ENCODE measurements at places on chromosomes 12 and 14.

DNA sequence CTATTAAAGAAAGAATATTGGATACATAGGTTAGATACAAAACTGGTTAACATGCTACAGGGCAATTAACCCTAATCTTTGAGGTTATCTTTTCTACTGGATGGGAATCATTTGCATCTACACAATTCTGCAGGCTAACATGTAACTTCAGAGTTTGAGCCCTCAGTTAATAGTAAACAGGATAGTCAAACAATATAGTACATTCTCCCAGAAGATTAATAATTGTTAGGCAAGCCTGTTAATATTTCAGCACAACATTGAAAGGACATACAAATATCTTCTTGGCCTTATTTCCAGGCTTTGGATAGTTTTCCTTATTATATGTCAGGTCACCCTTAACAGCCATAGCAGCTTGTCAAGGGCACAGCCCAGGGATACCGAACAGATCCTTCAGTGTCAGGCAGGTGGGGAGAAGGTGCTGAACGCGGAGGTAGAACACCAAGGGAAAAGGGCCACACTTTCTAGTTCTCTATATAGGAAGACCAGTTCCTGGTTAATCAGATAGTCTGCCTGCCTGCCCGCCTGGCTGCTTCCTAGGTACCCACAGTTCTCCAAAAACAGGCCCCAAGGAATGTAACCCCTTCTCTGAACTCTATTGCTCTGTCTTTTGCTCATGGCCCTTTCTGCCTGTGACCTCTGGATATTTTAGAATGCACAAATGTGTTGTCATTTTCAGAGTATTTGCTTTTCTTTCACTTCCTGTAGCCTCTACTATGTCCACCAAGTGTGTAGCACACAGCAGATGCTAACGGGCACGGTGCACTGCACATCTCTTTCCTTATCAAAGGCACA, 256.0 kb downstream of the PCNX1 start:
- DNase-seq: no peak

- no peak for DNase-seq
These were observed 76.5 kb downstream of the FOXN3 start for GRCh38 chr14:89340200-89341181.

DNA sequence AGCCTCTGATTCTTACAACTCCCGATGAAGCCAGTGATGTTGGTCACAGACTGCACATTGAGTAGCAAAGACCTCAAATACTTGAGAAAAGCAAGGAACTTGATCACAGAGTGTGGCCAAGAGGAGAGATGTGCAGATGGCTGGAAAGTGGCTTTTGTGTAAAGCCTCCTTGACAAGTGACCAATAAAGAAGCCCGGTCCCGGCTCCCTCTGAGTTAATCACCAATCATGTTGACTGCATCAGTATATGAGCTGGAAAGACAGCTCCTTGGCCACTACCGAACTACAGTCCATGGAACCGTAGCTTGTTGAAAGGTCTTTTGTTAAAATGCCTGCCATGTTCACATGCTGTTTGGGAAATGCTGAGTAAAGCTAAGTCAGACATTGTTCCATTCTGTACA, 23.7 kb upstream of the SERPINA6 start:
- DNase-seq: no peak

GRCh38 chr14:54769951-54770863, 132.4 kb downstream of the GCH1 start:
- DNase-seq: no peak

DNA sequence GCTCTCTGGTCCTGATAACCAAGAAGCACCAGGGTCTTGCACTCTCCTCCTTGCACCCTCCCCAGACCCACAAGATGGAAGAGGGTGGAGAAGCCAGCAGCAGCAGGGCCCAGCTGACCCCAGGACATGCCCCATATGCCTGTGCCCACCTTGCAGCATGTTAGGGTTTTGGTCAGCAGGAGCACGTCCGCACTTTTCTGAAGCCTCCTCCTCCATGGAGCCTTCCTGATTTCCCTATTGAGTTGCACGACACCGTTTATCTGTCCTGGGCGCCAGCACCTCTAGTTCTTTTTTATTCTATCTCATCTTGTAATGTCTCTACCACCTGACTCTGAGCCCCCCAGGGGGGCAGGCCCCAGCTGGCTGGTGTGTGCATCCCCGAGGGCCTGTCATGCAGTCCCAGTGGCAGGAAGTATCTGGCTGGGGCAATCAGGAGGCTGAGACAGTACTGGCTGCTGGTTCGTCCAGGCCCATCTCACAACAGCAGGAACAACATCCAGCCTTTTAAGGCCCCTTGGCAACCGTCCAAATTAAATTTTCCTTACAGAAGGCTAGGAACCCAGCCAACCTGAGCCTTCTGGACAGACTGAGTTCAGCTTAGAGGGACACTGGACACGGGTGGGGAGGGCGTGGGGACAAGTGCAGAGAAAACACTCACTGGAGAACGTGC, 39.6 kb downstream of the CCDC85C start:
- no peak for DNase-seq

GRCh38 chr14:102882226-102882906, 40.1 kb upstream of the AMN start:
- no peak for DNase-seq

DNA sequence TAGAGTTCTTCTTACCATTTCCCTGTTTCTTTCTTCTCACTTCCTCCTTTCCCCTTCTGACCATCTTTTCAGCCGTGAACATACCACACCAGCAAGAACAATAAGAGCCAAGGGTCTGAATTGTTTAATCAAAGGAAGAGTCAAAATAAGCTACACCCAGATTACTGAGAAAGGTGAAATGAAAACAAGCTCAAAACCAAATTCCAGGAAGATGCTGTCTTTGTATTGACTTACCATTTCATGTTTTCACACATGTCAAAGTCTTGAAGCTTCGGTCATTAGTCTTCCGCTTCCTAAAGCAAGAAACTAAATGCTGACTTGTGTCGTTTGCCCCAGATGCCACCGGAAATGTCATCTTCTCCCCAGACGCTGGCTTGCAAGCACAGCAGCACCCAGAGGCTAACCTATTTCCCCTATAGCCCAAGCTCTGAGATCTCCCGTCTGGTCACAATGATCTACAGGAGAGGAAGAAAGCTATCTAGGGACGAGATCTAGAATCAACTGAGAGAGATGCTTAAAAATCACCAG, 136.5 kb upstream of the AMIGO2 start:
- DNase-seq: no peak

GRCh38 chr12:52264435-52264825, 10.0 kb upstream of the KRT86 start:
- DNase-seq: no peak

GRCh38 chr14:67319142-67319541, 40.5 kb downstream of the ATP6V1D start:
- no peak for DNase-seq

DNA sequence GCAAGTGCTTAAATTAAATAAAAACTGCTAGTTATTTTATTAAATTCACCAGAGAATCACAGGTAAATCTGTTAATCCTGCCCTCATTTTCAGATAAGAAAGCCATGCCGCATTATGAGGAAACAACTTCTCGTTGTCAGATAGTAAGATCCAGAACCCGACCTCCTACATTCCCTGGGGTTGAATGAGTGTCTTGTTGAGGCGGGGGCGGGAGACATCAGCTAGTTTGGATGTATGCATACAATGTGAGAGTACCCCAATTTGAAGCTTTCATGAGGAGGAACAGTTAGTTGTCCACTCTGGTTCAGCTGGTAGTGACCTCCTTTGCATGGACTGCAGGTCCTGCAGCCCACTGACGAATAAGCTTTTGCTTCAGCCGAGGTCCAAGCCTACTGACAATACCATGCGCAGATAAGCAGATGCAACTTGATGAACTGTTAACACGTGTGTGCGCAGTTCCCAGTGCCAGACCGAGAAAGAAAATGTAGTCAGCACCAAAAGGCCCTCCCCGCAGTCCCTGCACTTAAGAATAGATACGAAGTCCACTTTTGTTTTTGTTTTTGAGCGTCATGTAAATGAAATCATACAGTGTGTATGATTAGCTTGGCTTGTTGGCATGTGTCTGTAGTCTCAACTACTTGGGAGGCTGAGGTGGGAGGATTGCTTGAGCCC, 34.9 kb downstream of the EVL start:
- no peak for DNase-seq

GRCh38 chr12:10179776-10180181, 947 bp downstream of the TMEM52B start:
- DNase-seq: no peak

- DNase-seq: no peak
These were observed 303.5 kb upstream of the NPAS3 start for GRCh38 chr14:32635061-32635719.

- no peak for DNase-seq
These were observed 61.7 kb upstream of the BCL2L14 start for GRCh38 chr12:12008931-12009611.

DNA sequence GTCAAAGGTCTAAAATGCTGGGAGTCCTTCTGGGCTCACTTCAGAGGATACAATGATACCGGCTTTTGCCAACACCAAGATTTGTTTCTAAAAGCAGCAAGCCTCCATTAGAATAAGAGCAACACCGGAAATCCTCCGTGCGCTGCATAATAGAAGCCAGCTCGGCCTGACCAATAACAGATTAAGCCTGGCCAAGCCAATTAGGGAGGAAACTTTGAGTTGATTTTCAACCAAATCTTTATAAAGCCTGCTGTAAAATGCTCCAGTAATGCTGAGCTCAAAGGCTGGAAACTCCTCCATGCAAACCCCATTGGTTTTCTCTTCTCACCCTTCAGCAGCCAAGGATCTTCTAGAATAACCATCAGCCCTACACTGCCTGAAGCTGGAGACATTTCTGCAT, 150.1 kb downstream of the NTF3 start:
- DNase-seq: no peak

- DNase-seq: no peak
These were observed 84.6 kb downstream of the ACACB start for GRCh38 chr12:109200825-109201495.

GRCh38 chr12:120094485-120094884, 22.1 kb downstream of the RAB35 start:
- no peak for DNase-seq

DNA sequence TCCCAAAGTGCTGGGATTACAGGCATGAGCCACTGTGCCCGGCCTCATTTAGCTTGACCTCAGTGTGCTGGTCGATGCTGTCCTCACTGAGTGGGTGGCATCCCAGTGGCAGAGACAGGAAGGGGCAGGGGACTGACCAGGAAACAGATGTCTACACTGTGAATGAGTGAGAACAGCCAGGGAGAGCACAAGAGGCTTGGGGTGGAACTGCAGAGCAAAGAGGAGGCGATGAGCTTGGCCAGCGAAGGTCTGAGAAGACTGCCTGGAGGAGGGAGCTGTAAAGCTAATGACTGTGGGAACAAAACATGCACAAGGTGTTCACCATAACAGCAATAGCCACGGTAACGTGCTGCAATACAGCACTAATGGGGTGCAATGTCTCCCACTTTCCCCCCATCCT, 57.2 kb upstream of the BEGAIN start:
- no peak for DNase-seq

DNA sequence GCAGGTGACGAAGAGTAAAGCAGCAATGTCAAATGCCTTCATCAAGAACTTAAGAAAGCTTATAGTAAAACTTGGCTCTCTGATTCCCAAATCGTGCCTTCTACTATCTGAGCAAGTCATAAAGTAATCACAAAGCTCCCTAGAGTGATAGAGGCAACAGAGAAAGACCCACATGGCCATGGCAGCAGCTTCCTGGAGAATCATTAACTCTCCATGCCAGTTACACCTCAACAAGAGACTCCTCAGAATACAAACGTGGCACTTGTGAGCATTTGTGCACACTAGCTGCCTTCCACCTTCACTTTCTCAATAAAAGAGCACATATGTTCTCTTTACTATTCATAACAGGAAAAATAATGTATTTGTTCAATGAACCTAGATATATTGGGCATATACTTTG, 48.0 kb downstream of the PLCZ1 start:
- no peak for DNase-seq

DNA sequence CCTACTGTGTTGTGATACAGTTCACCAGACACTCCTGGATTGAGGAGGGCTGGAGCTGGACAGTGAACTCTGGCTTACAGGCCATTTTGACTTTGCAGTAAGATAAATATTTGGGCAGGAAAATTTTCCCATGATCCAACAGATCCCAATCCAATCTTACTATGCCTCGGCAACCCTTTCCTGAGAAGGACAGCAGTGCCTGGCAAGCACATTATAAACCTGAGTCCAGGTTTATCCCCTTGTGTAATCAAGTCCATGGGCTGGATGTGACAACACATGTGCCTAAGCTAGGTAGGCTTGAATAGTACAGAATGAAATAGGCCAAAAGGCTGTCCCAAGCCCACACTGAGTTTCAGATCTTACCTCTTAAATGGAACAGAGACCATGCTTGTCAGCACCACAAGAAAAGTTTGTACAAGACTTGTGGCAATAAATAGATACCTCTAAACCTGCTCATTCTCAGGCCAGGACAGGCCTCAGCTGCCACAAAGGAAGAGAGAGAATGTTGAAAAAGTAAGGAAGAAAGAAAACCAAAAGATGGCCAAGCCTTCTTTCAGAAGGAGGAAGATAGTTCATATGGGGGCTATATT, 34.9 kb downstream of the CREBL2 start:
- DNase-seq: no peak

GRCh38 chr14:95541932-95542930, 7.4 kb downstream of the GLRX5 start:
- DNase-seq: no peak

- no peak for DNase-seq
These were observed 15.3 kb downstream of the TNFAIP2 start for GRCh38 chr14:103138301-103139131.

DNA sequence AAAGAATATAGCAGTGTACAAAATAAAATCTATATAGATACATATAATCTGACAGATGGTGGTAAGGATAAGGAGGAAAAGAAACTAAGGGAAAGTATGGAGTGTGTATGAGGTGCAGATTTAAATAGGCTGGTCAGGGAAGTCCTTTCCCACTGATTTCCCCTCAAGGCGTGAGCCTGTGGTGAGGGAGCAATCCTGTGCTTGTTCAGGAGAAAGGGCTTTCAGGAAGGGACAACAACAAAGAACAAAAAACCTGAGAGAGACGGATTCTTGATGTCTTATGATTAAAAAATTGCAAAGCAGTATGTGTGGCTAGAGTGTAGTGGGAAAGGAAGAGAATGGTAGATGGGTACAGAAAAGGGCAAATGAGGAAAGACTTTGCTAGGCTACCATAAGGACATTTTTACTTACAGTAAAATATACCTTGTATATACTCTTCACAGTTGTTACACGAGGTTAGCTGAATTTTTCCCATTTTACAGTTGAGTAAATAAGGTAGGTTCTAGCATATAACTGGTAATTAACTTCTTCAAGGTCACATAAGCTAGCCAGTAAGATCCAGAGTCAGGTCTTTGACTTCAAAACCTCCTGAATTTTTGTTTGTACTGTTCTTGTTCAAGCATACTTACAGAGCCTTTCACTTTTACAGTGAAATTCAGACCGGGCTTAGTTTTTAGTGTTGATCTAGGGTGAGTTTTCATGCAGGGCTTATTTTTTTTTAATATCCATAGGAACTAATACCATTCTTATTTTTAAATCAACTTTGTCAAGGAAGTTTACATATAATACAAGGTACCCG, 15.6 kb downstream of the CNOT2 start:
- DNase-seq: no peak

GRCh38 chr12:113266106-113266895, 45.0 kb downstream of the TPCN1 start:
- DNase-seq: no peak

- no peak for DNase-seq
These were observed 1021.9 kb downstream of the LRFN5 start for GRCh38 chr14:42628602-42629001.

Data from A549 (cell line).